ENCODE measurements at places on chromosomes 16 and 17.

DNA sequence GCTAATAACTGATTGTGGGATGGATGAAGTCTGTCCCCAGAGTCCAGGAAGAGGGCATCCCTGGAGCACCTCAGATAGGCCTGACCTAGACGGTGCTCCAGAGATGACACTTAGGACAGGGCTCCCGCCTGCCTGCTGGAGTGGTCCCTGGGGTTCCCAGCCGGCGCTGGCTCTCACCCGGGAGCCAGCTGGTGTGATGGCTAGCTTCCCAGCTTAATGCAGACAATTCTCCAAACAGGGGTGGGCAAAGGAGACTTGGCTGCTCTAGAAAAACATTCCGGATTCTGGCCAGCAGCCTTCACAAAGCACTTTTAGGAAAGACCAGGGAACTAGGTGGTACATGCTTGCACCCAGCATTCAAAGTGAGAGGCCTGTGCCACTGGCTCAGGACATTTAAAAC, 18.6 kb downstream of the ACE start:
- no peak for DNase-seq

GRCh38 chr16:66289986-66290385, 76.5 kb upstream of the CDH5 start:
- no peak for DNase-seq

GRCh38 chr17:64497565-64498035, 746 bp upstream of the POLG2 start:
- DNase-seq = no peak

- DNase-seq = no peak
Observed at GRCh38 chr17:6021627-6022026, 48.6 kb upstream of the WSCD1 start.

DNA sequence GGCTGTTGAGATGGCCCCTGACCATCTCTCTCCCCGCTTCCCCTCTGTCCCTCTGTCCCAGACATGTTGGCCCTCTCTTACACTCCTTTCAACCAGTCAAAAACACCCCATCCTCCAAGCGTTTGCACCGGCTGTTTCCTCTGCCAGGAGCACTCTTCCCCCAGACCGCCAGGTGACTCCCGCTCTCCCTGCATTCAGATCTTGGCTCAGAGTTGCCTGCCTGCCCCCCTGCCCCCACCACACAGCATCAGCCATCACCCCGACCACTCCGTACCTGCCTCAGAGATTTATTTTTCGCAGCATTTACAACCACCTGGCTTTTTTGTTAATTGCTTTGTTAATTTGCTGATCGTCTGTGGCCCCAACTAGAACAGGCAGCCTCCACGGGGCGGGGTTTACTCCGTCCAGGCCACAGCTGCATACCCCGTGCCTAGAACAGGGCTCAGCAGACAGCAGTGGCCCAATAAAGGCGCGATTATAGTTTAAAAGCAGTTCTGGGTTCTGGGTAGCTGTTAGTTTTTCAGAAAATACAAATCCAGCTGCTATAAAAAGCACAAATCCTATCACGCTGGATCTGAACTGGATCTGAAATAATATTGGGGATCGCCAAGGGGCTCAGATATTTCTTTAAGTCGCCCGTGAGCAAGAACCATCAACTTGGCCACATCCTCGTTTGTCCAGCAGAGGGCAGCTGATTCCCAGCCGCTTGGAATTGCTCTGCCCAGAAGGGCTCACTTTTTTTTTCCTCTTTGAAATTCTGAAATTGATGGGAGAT, 173.6 kb downstream of the IRF8 start:
- DNase-seq = no peak

- no peak for DNase-seq
Observed at GRCh38 chr17:57823469-57824401, 26.1 kb downstream of the MRPS23 start.

DNA sequence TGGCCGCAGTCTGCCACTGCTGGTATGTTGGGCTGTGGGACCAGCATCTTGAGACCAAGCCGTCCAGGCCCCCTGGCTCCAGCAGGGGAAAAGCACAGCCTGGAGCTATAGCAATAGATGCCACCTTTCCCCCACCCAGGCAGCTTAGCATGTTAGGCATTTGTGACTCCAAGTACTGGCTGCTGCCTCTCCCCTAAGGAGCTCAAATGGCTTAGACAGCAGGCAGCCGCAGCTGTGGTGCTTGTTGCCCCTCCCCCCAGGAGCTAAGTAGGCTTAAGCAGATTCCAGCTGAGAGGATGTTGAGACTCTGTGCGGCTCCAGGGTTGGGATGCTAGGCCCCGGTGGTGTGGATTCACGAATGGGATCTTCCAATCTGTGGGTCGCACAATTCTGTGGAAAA, 88.8 kb upstream of the ANKFN1 start:
- no peak for DNase-seq

DNA sequence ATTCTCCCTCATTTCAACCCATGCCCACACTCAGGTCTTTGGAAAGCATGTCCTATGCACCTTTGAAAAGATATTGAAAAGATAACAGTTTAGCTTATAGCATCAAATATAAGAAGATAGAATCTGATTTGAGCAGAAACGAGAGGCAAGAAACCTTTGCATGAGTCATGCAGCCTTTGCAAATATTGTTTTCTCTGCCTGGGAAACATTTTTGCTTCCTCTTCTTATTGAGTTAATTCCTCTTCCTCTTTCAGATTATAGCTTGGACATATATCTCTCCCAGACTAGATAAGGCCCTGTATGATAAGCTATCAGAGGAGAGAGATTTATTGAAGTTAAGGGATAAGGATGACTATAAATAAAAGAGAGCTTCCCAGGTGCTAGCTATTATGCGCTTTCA, 46.1 kb upstream of the KCNJ2 start:
- no peak for DNase-seq

DNA sequence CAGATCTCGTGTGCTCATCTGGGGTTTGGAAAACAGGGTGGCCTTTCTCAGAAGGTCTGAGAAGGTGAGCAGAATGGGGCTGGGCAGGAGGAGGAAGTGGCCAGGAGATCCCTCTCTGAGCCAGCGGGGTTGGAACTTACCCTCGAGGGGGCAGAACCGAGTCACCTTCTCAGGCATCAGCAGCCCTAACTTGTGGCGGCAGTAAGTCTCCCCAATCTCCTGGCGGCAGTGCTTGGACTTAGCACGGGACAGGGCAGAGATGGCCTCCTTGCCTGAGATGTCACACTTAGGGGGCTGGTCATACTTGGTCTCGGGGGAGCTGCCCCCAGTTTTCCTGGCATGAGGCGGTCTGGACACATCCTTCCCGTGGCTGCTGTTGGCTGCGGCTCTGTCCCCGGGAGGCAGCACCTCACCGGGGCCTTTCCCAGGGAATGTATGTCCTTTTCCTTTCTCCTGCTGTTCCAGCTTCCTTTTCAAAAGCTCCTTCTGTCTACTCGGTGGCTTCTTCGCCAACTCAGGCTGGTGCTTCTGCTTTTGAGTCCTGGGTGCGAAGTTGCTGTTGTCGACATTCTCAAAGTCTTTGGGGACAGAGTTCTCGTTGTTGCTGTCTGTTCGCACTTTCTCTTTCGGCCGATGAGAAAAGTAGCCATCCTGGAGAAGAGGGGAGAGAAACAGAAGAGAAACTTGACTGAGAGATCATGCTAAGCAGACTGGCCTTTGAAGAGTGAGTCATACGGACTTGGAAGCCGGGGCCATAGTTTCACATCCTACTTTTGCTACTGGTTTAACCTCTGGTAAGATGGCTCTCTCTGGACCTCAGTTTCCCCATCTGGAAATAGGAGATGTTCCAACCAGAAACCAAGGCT, 211.7 kb downstream of the XYLT1 start:
- no peak for DNase-seq

DNA sequence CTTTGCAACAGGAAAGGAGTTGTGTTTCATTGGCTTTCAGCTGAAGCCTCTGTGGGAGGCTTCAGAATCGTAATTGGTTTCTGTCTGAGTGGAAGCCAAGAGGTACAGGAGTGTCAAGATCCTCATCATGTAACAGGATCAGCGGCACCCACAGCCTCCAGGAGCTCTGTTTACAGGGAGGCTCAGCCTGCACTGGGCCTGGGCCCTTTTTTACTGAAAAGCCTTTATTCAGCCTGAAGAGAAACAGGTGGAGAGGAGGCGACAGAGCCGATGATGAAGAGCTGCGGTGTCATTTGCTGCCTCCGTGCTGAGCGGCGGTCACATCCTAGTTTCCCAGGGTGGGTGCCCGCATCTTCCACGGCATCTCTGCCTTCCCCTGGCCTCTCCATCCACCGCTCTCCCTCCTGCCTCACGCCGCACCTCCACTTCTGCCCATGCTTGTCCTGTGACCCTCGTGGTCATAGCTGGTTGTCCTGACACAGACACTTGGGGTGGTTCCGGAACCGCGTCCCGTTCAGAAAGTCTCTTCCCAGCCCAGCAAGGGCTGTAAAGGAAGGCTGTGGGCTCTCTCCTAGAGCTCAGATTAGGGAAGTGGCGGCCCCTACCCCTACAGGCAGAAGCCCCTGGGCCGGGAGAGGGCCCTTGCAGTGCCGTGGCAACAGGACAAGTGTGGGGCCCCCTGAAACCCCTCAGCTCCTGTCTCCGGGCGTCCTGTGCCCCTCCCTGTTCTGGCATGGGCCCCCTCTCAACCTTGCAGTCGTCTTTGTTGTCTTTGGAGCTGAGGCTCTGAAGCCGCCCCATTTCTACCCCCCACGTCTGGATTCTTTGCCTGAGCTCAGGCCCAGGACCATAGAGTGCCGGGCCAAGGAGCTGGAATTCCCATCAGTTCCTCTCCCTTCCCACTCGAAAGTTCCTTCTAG, 53.9 kb upstream of the CHMP6 start:
- no peak for DNase-seq

GRCh38 chr16:74449470-74449869, 28.2 kb upstream of the CLEC18B start:
- DNase-seq = no peak

- DNase-seq = no peak
Observed at GRCh38 chr17:42537826-42538451, 1.9 kb downstream of the NAGLU start.

DNA sequence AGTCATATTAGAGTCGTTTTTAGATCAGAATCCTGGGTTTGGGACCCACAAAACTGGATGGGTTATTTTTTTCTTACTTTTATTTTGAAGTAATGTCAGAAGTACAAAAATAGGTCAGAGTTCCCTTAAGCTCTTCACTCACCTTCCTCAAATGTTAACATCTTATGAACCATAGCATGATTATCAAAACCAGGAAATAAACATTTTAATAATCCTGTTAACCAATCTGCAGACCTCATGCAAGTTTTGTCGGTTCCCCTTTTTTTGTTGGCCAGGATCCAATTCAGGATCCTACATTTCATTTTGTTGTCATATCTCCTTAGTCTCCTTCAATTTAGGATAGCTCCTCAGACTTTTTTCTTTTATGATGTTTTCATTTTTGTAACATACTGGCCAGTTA, 162.0 kb downstream of the CHD9 start:
- no peak for DNase-seq

DNA sequence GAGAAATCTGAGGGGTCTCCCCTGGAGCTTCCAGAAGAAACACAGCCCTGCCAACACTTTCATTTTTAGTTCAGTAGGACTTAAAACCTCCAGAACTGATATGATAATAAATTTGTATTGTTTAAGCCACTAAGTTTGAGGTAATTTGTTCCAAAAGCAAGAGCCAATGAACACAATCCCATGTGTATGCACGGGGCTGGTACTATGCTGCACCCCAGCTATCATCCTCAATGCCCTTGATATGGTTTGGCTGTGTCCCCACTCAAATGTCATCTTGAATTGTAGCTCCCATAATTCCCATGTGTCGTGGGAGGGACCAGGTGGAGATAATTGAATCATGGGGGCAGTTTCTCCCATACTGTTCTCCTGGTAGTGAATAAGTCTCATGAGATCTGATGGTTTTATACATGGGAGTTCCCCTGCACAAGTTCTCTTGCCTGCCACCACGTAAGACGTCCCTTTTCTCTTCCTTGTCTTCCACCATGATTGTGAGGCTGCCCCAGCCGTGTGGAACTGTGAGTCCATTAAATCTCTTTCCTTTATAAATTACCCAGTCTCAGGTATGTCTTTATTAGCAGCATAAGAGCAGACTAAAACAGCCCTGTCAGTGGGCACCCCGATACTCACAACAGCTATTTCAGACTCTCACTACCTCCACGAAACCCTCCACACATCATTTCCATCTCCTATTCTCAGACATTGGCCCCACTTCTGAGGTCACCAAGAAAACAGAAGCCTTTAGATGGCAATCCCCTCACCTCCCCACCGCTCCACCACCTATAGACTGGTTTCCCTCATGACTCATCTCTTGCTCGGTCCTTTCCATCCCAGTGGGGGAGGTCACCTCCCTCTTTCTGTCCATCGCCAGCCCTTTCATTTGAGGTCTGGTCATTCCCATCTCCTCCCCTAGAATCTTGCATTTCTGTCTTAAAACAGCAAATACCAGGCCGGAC, 8.9 kb upstream of the CACNG1 start:
- no peak for DNase-seq

DNA sequence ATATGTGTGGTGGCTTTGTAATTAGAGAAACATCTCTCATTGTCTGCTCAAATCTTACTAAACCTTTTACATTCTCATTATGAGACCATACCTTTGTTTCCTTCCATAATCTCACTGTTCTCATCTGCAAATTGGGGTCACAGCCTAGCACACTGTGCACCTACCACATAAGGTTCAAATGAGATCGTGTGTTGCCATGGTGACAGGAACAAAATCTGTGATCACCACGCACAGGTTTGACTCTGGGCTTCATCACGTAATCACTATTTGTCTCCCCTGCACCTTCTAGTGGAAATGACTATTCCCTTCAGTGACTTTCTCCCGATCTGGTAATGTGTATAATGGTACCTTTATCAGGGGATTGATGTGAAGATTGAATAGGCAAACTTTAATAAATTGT, 26.1 kb downstream of the CDH8 start:
- DNase-seq = no peak

GRCh38 chr17:78878871-78879527, 24.0 kb downstream of the CEP295NL start:
- no peak for DNase-seq

DNA sequence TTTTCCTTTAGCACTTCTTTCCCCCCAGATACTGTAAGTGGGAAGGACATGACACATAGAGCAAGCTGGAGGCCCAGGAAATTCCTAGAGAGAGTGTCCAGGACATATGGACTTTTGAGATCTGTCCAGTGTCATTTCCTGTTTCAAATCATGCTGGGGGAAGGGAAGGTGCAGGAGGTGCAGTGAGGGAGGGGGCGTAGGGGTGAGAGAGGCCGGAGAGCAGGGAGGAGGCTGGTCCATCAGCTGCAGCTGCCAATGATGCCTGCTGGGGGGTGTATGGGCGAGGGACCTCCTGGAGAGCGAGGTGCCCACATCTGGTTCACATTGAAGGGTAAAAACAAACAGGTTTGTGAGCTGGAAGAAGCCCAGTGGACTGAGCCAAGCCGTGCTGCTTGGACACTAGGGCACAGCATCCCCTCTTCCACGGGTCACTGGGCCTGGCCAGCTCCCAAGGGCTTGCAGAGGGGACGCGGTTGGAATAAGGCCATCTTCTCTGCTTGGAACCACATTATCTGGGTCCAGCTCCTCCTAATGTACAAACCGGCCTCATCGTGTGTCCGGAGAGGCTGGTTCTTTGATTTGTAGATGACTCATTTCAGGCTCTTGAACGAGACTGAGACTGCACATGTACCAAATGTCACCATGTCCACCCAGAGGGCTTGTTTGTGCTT, 70.4 kb upstream of the SMURF2 start:
- no peak for DNase-seq

Measured in stimulated activated CD4-positive, alpha-beta T cell treated with anti-CD3 and anti-CD28 coated beads, Interleukin-12 subunit alpha, Interleukin-12 subunit beta, amount 100 ng/mL, for 24 hours (primary cell).